ENCODE measurements at places on chromosomes 1 and 21.

DNA sequence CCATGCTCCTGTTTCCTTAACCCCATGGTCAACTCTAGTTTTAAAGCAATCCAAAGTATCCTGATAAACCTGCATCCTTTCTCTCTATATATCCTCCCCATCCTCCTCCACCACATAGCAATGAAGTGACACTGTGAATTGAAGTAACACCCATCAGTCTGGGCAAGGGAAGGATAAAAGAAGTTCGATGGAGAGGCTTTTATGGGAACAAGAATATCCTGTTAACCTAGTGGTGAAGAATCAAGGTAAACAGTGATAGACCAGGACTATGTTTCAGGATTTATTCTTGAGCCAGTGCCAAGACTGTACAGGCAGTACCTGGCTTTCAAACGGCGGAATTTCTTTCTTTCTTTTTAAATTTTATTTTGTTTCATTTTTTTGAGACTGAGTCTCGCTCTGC, 17.6 kb downstream of the RABIF start:
- no peak for DNase-seq

DNA sequence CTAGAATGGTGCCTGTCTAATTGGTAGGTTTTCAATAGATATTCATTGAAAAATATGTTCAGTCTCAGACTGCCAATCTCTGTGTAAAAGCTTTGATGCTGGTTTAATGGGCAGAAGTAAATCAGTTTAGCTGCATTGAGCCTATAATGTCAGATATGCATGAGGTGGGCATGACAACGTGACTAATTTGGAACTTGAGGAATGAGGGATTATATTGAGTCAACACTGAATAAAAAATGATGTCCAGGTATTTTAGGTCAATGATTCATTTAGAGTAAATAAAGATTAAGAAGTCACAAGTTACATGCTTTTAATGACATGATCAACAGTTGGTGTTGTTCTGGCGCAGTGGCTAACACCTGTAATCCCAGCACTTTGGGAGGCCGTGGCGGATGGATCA, 3.0 kb downstream of the WDR3 start:
- no peak for DNase-seq

GRCh38 chr1:2271211-2271721, 43.1 kb downstream of the SKI start:
- DNase-seq, result no peak

- no peak for DNase-seq
Observed at GRCh38 chr1:153922076-153922971, 448 bp downstream of the GATAD2B start.

GRCh38 chr21:34133392-34133791, 60.0 kb downstream of the MRPS6 start:
- DNase-seq, result no peak

DNA sequence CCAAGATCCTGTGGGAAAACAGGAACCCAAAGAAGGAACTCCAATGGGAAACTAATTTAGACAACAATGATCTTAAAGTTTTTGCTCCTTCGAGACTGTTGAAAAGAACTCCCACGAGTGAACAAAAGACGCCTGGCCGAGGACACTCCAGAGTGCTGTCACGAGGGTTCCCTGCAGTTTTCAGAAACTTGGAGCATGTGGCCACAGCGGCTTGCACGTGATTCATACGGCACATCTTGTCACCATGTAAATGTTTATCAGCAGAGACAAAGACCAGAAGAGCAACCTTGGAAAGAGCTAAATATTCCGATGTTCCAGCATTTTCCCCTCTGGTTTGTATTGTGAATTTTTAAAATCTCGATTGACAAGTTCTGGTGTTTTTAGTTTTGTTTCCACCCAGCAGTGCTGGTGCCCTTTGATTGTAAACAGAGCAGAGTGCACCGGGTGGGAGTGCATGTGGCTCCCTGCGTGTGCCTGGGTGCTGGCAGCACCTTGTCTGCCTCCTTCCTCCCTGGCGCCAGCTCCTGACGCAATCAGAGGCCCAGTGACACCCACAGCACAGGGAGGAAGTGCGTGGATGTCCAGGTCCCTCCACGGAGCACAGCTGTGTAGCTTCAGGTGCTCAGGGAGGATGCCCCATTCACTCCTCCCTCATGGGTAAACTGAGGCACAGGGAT, 23.0 kb downstream of the LRRC3 start:
- no peak for DNase-seq

Measured in amniotic stem cell (primary cell).